ENCODE measurements at places on chromosomes 2 and 18.
A peak's percentile ranks its signal among the peaks of the same experiment; 100 is the strongest.

DNA sequence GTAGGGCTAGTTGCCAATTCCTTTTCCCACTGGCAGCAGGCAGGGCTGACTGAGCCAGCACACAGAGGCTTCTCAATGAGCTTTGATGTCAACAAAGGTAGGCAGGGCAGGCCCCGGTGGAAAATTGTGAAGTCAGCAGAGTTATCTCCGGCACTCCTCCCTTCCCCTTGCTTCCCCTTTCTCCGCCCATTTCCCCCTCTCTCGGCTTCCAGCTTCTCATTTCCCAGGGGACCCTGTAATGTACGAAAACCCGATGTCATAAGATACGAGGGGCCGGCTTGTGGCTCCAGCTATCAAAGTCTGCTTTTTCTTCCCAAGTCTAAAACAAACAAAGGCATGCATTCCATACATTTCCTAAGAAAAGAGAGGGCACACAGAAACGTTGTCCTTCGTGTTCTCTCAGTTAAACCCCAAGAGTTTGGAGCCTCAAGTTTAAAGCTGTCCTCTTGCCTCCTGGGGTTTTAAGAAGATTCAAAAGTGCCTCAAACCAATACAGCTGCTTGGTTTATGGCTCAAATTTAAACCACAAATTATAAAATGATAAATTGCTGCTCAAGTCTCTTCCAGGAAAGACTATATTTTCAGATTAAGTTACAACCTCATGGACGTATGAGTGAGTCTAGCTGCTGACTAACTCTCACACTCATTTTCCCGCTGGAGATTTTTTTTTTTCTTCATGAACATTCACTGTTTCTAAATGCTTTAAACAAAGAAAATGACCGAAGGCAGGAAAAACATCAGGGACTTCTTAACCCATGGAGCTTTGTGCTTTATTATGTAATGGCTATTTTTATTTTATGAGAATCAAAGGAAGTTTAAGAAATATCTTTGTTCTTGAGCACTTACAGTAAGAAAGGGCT is 27.2 kb upstream of the EML4 start:
- peak; percentile 58 for DNase-seq

DNA sequence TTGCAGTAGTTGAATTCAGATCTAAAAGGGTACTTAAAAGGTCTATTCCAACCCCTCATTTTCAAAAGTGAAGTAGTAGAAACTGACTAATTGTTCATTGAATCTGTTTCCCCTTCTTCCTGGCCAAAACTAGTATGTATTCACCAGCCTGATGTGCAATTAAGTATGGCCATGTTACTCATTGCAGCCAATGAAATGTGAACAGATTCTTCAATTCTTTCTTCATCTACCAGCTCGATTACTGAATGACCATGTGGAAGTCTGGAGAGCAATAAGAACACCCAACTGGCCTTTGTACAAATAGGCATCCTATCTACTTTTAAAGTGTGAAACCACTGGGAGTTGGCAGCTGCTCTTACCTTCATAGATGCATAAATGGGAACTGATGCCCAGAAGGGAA is 449.0 kb upstream of the ID2 start:
- no peak for DNase-seq

- DNase-seq, result no peak
Observed at GRCh38 chr2:187769437-187769836, 215.2 kb upstream of the TFPI start.

GRCh38 chr2:50088987-50089386 is 934.7 kb upstream of the FSHR start:
- DNase-seq, result no peak

Measured in left ventricle myocardium inferior (tissue), 1 donor.